ENCODE measurements at places on chromosomes 3 and 15. TPM values are rescaled to one million over a fixed set of nuclear protein-coding genes. Genes with fewer than 3 reads are reported as not detected.

- DNase-seq, result no peak
Observed at GRCh38 chr3:82085851-82086475, 324.5 kb upstream of the GBE1 start.

GRCh38 chr15:50911001-50911400 is 2.5 kb downstream of the AP4E1 start:
- no peak for DNase-seq

GRCh38 chr3:111776827-111777483 is 82.1 kb upstream of the PHLDB2 start:
- no peak for DNase-seq

DNA sequence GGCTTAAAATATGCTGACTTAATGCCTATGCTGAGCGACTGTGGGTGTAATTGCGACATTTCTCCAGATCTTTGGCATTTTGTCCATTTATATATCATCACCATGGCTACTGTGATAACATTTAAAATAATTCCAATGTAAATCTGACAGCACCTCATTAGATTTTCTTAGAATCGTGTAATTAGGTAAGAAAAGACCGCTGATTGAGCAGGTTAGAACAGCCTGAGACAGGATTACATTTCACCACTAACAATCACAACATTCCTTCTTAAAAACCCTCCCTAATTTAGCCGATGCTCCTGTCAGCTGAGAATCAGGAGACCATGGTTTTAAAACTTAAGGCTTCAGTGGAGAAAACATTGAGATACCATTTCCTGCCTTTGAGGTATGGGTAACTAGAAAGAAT is 455.3 kb upstream of the PDZRN3 start:
- no peak for DNase-seq

DNA sequence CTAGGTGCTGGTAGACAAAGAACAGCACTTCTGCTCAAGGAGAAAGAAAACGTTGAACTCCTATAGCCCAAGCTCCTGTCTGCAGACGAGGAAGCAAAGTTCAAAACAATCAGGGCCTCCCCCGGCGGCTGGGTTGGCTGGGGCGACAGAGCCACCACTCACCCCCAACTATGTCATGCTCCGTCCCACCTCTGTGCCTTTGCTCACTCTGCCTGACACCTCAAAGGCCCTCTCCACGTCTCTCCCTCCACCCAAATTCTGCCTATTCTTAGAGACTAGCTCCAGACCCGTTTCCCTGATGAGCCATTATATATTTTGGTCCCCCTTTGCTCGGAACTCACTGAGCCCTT is 304.3 kb downstream of the TLE3 start:
- no peak for DNase-seq

GRCh38 chr15:67296684-67297083 is 42.1 kb downstream of the IQCH start:
- DNase-seq, result no peak

DNA sequence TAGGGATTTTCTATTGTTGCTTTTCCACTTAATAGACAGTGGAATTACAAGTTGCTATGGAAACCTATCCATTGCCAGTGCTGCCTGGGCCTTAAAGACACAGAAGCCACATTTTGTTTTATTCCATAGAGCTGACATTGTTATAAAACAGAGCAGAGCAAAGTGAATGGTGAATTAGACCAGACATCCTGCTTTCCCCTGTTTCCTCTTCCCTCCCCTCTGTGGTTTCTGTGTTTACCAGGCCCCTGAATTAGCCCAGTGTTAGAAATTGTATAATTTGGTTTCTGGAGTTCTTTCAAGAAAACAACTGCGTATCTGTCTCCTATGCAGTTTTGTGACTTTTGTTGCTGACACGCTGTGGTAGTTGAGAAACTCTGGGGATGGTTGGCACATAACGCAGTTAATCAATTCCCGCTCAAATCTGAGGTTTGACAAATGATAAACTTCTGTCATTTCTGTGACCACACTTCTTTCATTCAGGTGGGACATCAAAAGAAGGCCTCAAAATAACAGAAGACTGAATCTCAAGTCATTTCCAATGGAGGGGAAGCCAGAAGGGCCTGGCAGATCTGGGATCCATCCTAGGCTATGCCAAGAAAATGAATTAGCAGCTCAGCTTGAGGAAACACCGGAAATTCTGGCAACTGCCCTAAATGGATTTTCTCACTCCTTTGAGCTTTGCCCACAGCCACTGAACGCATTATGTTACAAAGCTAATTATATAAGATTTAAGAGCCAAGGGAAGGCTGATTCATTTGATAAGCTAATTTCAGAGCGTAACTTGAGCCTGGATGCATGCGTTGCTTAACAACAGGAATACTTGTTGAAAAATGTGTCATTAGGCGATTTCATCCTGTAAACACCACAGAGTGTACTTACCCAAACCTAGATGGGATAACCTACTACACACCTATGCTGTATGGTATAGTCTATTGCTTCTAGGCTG is 46.9 kb downstream of the NR1D2 start:
- no peak for DNase-seq

DNA sequence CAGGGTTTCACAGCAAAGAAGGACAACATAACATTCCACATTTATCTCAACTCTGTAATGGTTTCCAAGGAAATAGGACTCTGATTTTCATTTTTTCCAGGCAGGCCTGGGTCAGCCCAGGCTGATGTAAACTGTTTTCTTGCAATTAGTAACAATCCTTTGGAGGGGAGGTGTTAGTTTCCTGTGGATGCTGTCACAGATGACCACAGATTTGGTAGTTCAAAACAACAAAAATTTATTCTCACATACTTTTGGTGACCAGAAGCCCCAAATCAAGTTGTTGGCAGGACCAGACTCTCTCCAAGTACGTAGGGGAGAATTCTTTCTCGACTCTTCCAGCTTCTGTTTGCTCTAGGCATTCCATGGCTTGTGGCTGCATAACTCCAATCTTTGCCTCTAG is 88.0 kb downstream of the EDEM1 start:
- no peak for DNase-seq

- DNase-seq, result no peak
Observed at GRCh38 chr3:45321607-45322391, 66.6 kb upstream of the LARS2 start.

DNA sequence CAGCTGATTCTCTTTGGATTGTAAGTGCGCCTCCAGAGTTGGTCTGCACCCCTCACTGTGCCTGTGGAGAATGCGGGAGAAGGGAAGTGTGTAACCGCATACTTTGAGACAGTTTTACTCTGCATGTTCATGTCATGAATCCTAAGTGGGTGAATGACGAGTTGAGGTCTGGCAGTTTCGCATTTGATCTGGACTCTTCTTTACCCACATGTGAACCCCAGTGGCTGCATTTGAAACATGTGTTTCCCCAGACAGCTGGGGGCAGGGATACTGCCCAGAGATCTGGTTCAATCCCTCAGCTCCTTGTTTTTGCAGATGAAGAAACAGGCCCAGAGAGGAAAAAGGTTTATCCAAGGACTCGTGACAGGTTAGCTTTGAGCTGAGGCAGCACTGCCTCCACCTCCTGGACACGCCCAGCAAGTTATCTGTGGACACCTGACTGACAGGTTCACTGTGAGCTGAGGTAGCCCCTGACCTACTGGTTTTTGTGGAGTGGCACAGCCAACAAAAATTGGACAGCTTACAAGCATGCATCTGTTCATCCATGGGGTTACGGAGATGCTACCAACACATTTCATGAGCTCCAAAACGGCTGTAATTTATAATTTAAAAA is 207.3 kb downstream of the XXYLT1 start:
- no peak for DNase-seq

GRCh38 chr3:99521551-99521950 is 116.8 kb upstream of the COL8A1 start:
- no peak for DNase-seq

GRCh38 chr3:4799266-4800256 is 179.7 kb upstream of the BHLHE40 start:
- no peak for DNase-seq

DNA sequence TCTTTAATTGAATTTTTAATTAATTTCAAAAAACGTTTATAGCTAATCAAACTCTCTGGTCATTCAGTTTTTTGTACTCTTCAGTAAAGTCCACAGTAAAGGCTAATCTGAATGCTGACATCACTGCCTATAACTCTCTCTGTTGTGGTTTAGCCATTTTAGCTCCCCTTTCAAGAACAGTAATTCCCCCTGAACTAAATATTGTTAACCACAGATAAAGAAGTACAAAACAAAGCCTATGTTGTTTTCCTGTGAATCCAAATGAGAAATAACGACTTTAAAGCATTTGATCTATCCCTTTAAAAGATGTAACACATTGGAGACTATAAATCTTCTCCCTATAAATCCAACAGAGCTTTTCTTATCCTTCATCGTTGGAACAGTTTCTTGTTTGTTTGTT is 94.2 kb downstream of the ZBTB20 start:
- no peak for DNase-seq

- no peak for DNase-seq
Observed at GRCh38 chr3:107235193-107235927, 141.9 kb upstream of the CCDC54 start.

DNA sequence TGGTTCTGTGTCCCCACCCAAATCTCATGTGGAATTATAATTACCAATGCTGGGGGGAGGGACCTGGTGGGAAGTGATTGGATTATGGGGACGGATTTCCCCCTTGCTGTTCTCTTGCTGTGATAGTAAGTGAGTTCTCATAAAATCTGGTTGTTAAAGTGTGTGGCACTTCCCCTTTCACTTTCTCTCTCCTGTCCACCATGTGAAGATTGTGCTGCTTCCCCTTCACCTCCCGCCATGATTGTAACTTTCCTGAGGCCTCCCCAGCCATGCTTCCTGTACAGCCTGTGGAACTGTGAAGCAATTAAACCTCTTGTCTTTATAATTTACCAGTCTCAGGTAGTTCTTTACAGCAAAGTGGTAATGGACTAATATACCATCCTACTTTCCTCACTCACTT is 289.6 kb downstream of the EFHB start:
- no peak for DNase-seq

GRCh38 chr3:45181496-45181895 is 35.3 kb upstream of the CDCP1 start:
- no peak for DNase-seq

- no peak for DNase-seq
Observed at GRCh38 chr15:79408041-79408440, 24.1 kb upstream of the MINAR1 start.

GRCh38 chr3:10901296-10901945 is 85.4 kb downstream of the SLC6A11 start:
- no peak for DNase-seq

DNA sequence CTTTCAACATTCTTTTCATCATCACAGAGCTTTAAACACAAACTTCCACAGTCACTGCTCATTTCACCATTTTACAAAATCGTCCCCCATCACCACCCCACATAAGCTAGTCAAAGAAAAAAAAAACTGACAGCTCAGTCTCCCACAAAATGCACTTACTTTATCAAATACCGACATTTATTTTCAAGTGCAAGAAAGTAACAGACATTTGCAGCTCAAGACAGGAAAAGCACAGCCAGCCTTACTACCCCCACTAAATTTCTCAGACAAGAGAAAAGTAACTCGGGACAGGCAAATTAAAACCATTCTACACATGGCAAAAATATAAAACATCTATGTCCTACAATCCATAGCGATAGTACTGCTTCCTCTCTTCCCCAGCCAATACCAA is 402.4 kb downstream of the SHQ1 start:
- no peak for DNase-seq

DNA sequence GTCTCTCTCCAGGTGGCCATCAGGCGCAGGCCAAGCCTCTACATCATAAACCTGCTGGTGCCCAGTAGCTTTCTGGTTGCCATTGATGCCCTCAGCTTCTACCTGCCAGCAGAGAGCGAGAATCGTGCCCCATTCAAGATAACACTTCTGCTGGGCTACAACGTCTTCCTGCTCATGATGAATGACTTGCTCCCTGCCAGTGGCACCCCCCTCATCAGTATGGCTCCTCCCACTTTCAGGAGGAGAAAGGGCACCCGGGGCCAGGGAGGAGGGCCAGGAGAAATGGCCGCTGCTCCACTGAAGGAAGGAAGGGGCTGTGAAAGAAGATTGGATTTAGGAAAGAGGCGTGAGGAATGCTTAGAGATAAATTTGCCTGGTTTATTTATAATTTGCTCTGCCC is 6.6 kb downstream of the HTR3C start:
- no peak for DNase-seq

DNA sequence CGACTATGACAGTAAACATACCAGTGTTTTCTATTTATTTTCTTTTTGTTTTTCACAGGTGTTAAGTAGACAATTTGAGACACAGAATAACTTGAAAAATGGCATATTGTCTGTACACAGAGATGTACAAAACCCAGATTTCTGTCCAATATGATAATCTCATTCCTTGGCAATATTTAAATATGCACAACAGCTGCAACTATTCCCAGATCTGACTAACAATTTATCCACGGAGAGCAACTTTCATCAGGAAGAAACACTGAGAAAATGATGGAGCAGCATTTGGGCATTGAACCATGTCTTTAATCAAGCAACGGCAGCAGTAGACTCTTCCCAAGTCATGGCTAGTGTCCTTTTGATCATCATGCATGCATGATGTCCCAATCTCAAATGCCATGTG is 452.6 kb downstream of the ZPLD1 start:
- no peak for DNase-seq

DNA sequence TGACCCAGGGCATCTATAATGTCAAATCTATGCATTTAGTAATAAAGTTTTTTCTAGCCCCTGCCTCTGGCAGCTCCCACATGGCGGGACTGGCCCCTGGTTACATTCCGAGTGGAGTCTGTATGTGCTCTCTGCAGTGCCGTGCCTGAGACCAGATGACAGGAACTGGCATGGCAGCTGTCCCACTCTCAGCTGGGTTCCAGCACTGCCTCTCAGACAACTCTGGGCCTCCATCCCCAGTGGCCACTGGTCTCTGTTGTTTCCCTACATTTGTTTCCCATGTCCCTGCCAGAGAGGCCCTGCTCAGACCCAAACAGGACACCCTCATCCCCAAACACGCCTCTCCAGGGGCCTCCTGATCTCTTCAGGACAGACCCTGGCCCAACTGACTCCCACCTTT is 109.3 kb downstream of the OCA2 start:
- DNase-seq, result no peak

DNA sequence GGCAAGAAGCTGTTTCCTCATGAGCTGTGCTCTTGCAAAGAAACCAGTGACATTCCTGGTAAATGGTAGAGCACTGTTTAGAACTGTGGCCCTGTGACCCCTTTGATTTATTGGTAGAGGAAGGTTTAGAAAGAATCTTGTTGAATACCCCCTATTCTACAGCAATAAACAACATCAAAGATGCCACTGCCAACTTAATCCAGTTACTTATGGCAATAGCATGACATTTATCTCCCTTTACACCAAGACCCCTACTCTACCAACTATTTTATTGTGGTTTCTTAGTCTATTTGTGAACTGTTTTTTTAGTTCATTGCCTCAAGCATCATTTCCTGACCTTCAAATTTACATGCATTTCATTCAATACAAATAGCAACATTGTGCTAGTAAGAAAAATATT is 288.6 kb downstream of the EPHA3 start:
- no peak for DNase-seq

GRCh38 chr3:156483426-156483825 is 71.5 kb downstream of the SSR3 start:
- DNase-seq, result no peak

The MME gene
- 14.6 TPM for total RNA-seq

The EPHB1 gene
- total RNA-seq, result 2.8 TPM

The RASGRP1 gene
- 0.85 TPM for total RNA-seq

The TM4SF18 gene
- total RNA-seq, result 8.1 TPM

The AADAC gene
- not detected for total RNA-seq

The EFL1 gene
- 27.8 TPM for total RNA-seq

The SRGAP3 gene
- total RNA-seq, result 3.4 TPM

The SERF2 gene
- 819 TPM for total RNA-seq

The PATL2 gene
- 0.46 TPM for total RNA-seq

The NDN gene
- 34.8 TPM for total RNA-seq

The CYB561D2 gene
- total RNA-seq, result 16.8 TPM

The ST8SIA2 gene
- total RNA-seq, result 3.2 TPM

Measured in H9 (cell line).